ENCODE measurements at places on chromosomes 7 and 10.

DNA sequence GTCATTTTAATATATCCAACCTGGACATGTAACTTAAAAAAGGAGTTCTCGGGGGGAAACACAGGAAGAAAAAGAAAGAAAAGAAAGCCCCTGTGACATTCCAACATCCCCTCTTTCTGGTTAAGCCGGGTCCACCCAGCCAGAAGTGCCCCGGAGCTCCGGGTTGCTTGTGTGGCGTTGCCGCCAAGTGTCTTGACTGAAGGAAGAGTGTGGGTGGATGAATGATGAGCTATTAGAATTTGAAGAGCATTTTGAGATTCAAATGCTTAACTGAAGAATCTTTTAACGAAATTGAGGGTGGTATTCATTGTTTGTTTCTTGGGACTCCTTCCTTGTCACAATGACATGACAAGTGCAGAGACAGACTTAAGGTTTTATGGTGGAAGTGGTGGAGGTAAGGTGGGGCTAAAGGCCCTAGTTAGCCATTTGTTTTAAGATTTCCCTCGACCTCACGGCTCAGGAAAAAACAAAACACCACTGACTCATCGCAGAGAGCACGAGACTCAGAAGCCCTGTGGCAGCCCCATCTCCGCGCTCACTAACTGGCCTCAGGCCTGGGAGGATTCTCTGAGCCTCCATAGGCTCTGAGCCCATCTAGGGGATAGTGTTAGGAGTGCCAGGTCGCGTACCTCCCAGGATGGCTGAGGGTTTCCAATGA lies 1.8 kb upstream of the GLI3 start:
- DNase-seq = no peak

GRCh38 chr7:131895541-131896164 lies 339.2 kb upstream of the PODXL start:
- no peak for DNase-seq

DNA sequence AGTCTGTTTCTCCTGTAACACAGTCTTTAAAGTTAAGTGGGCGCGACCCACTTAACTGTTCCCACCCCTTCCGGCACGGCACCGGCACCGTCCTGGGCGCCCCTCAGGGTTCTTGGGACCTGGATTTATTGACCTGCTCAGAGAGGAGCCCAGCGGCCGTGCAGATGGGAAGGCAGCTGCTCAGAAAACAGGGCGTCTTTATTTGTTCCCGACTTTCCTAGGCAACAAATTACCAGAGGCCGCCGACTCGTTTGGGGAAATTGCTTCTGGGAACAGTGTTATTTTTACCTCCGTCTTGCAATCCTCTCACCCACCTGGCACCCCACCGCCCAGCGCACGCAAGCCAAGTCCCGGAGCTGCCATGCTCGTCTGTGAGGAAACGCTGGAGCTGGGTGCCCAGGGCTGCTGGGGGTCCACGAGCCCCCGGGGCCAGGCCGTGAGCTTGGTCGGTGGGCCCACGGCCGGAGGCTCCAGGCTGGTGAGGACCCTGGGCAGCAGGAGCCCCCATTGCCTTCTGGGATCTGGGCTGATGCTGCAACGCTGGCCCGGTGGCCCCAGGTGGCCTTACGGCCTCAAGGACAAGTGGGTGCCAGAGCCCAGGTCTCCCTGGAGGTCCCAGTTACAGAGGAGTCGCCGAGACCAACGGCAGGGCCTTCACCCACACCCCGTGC lies 14.9 kb upstream of the ADGRA1 start:
- DNase-seq = no peak

GRCh38 chr7:22617166-22617565 lies 109.8 kb upstream of the IL6 start:
- no peak for DNase-seq

Data from stimulated activated CD4-positive, alpha-beta T cell treated with anti-CD3 and anti-CD28 coated beads, Interleukin-1b, Interleukin-23, amount 100 ng/mL, for 4 hours (primary cell).